ENCODE measurements at places on chromosomes 3 and 15. TPM values are rescaled to one million over a fixed set of nuclear protein-coding genes. Genes with fewer than 3 reads are reported as not detected.

The DUOXA2 gene
- not detected for total RNA-seq

The OSTN gene
- total RNA-seq: not detected

The COL7A1 gene
- 140 TPM for total RNA-seq

The SNURF gene
- total RNA-seq: 12.1 TPM

The TXNRD3 gene
- 11.3 TPM for total RNA-seq

Data from fibroblast of villous mesenchyme (primary cell).